CD4-positive, alpha-beta T cell treated with Interleukin-15 for 4 hours (primary cell): ENCODE measurements at places on chromosomes 5 and 9.

DNA sequence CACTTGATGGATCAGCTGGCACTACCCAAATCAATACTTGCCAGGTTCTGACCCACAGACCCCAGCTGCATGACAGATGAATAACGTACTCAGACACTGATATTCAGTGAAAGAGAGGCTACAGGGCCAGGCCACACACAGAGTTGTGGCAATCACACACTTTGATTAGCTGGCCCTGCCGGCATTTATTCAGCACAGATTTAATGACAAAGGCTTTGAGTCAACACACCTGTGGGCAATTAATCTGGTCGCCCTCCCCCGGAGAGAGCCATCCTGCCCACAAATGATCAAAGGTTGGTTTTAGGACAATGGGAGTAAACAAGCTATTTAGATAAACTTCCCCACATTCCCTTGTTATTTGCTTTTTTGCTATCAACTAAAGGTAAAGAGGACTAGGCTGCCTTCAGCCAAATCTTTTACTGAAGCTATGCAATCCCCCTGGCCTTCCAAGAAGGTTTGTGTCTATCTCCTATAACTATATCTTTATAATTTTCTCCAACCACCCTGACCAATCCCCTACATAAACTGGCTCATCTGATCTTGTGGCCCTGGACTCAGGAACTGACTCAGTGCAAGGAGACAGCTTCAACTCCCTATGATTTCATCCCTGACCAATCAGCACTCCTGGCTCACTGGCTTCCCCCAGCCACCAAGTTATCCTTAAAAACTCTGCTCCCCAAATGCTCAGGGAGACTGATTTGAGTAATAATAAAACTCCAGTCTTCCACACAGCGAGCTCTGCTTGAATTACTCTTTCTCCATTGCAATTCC, 12.7 kb upstream of the TRIM32 start:
- DNase-seq, result no peak

DNA sequence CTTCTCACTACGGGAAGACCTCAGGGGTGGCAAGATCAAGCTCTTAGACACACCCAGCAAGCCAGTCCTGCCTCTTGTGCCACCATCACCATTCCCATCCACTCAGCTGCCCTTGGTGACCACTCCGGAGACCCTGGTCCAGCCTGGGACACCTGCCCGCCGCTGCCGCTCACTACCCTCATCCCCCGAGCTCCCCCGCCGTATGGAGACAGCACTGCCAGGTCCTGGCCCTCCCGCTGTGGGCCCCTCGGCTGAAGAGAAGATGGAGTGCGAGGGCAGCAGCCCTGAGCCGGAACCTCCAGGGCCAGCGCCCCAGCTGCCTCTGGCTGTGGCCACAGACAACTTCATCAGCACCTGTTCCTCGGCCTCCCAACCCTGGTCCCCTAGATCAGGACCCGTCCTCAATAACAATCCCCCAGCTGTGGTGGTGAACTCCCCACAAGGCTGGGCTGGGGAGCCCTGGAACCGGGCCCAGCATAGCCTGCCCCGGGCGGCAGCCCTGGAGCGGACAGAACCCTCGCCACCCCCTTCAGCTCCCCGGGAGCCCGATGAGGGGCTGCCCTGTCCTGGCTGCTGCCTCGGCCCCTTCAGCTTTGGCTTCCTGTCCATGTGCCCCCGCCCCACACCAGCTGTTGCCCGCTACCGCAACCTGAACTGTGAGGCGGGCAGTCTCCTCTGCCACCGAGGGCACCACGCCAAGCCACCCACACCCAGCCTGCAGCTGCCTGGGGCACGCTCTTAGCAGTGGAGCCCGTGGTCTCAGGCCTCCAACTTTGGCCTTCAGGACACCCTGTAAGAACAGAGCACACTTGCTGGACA, 4.1 kb downstream of the TESK1 start:
- DNase-seq, result no peak

- DNase-seq, result no peak
These were observed 43.9 kb downstream of the PAM start for GRCh38 chr5:102799017-102799416.

- DNase-seq, result no peak
These were observed 25.8 kb upstream of the PCA3 start for GRCh38 chr9:76738402-76738801.

GRCh38 chr5:57194653-57195052, 20.8 kb downstream of the GPBP1 start:
- DNase-seq, result no peak

DNA sequence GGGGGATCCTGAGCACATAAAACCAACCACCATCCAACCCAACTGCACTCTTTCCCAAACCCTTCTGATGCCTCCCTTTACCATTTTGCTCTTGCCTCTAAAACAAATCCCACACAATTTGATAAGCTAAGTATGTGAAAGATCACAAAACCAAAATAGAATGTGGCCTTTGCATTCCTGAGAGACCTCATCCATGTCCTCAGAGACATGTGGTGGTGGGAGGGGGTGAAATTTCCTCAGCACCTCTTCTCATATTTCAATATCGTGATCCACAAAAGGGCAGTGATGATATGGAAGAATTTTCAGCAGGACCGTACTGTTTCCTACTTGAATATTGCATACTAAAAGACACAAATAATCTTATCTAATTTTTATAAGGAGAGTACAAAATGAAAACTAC, 423.3 kb downstream of the TLE1 start:
- DNase-seq, result no peak

- no peak for DNase-seq
These were observed 53.8 kb upstream of the RXRA start for GRCh38 chr9:134272302-134273023.
